ENCODE measurements at places on chromosomes 13 and 19.

DNA sequence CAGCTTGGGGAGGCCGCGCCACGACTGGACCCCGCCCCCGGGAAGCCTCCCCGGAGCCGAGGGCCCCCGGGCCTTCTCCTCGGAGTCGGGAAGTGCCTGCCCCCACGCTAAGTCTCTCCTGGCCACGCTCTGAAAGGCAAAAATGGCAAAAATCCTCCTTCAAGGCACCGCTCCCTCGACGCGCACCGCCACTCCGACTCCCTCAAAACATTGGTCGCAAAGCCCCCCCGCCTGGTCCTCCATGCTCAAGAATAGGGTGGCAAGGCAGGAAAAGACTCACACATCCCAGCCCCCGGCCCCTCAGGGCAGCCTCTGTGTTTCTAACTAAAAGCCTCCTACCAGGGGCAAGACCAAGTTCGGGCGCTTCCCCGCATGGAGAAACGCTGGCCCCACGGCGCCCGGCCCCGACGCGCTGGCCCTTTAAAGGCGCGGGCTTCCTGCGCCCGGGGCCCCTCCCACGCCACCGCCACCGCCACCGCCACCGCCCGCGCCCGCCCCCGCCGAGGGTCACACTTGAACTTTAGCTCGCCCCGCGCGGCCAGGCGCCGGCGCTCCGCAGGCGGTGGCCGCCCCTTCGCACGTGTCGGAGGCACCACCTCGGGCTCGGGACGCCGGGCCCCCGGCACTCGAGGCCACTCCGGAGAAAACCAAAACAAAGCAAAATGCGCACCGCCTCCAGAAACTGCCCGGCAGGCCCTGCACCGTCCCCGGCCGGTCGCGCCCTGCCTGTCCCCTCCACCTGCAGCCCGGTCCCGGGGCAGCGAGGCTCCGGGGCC is 1.9 kb downstream of the FOXO1 start:
- DNase-seq, result no peak

DNA sequence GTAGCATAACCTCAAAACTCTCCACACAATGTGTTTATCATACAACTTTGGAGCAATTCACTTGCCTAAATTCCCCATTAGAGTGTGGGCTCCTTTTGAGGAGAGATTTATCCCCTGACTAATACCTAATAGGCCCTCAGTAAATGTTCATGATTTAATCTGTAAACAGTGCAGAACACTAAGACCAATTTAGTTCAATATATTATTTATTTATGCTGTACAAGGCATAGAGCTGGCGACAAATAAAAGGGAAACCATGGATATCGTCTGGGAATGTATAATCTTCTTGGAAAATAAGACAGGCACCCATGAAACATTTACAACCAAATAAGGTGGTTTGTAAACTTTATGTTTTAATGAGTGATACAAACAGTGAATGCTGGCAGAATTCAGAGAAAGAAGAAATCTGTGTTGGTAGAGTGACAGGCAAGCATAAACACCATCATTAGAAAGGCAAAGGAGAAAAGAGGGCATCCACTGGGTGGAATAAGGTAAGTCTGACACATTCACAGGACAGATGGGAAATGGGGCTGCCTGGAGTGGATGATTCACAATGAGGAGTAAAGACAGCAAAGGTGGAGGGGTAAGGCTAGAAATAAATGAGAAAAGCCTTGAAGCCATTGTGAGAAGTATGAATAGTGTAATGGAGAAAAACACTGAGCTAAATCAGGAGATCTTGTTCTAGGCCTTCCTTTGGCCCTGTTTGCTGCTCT is 106.1 kb upstream of the MIR17HG start:
- DNase-seq, result no peak

DNA sequence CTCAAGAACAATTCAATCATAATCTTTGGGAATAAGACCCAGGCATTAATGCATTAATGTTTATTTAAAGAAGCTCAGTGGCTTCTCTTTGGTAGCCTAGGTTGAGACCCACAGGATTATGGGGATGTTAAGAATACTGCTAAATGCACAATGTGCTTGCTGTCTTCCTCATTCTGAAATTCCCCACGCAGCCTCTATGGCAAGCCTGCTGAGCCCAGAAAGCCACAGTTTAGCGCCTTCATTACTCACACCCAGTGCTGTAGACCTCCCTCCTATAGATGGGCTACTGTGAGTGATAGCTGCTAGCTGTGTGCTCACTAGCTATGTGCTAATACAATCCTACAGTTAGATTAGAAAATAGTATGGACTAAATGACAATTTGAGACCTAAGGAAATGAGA is 90.6 kb downstream of the TNFSF13B start:
- no peak for DNase-seq

DNA sequence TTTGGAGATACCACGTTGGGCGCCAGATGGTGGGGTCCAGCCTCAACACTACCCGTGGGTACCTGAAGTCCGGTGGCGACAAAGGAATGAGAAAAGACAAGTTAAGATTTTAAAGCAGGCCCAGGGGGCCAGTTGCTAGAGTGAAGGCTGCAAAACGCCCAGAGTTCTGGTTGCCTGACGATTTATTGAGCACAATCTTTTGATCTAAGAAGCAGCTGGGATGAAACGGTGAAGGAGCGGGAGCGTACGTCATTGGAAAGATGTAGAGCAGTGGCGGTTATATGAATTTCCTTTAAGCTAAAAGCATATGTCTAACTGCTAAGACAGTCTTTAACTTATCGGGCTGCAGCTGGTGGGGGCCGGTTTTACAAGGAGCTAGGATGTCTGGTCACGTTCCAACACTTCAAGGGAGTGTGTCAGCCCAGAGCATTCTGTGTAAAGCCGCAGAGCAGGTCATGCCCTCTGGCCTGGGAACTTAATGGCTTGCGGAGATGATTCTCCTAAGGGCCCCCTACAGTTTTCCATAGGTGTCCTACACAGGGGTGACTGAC is 28.9 kb upstream of the EVI5L start:
- no peak for DNase-seq

GRCh38 chr13:74206061-74206561 is 71.9 kb upstream of the KLF12 start:
- no peak for DNase-seq

DNA sequence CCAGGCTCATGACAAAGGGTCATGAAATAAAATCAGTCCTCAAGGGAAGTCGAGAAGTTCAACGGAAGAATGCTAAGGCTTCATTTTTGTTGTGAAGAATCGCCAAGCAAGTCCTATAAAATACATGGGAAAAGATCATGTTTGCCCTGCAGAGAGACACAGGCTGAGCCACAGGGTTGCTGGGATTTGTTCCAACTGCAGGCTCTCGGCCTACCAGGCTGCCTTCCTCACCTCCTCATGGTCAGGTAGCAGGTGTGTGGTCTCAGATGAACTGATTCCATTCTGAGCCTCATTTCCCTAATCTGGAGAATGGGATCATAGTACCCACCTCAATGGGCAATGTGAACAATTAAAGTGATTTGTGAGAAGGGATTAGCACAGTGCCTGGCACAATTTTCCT is 114.9 kb upstream of the SPATA13 start:
- DNase-seq, result no peak

- no peak for DNase-seq
Observed at GRCh38 chr13:114115191-114115671, 17.2 kb downstream of the RASA3 start.

DNA sequence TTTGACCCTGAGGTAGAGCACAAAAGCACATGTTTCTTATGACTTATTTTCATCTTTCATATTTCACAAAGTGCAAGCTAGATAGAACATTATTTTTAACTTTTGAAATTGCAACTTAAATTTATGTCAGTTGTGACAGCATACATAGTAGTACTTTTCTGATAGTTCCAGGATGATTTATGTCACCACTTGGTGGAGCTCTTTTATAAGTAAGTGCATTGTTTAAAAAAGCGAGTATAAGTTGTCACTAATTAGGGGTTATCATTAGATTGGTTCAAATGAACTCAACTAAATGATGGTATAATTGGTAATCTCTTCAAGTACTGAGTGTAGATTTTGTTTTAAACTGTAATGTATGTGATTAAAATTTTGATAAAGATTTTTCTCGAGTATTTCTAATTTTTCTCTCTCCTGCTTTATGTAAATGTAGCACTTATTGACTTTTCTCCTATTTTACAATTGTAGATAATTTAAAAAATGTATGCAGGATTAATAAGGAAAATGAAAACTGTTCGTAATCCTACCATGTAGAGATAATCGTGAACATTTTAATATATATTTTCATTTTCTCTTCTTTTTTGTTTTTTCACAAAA is 31.1 kb downstream of the RB1 start:
- peak; percentile 51 for DNase-seq

DNA sequence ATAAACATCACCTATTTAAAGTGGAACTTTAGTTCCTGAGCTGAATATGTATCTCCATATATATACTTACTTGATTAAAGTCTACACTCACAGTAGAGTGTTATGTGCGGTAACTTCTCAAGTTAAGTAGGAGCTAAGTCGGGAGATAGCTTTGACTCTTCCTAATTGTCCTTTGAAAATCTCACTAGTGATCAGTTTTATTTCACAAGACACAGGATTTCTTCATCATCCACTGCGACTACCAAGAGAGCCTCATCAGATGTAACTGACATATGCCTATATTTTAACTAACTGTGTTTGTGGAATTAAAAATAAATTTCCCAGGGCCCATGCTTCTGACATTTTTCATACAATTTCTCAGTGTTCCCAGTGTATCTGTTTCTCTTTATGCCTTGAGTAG is 1664.0 kb downstream of the EFNB2 start:
- DNase-seq, result no peak

GRCh38 chr19:43441716-43442115 is 23.7 kb downstream of the LYPD3 start:
- no peak for DNase-seq

DNA sequence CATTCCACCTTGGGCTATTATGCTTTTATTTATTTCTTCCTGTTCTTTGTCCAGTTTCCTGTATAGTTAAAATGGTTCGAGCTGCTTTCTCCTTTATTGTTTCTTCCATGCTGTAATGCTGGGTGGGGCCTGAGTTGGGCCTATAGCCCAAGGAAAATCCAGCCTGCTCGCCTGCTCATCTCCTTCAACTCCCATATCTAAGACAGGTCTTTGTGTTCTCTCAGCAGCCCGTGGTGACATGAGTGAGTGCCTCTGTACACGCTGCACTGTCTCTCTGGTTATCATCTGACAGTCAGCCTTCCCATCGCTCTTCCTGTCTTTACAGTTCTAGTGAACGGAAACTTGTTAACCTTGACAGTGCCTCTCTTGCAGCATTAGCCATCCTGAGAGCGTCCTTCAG is 221.9 kb upstream of the SLC10A2 start:
- no peak for DNase-seq

- no peak for DNase-seq
Observed at GRCh38 chr19:7769171-7769570, 6.1 kb downstream of the CLEC4M start.

- no peak for DNase-seq
Observed at GRCh38 chr13:109810761-109811510, 24.6 kb upstream of the IRS2 start.

DNA sequence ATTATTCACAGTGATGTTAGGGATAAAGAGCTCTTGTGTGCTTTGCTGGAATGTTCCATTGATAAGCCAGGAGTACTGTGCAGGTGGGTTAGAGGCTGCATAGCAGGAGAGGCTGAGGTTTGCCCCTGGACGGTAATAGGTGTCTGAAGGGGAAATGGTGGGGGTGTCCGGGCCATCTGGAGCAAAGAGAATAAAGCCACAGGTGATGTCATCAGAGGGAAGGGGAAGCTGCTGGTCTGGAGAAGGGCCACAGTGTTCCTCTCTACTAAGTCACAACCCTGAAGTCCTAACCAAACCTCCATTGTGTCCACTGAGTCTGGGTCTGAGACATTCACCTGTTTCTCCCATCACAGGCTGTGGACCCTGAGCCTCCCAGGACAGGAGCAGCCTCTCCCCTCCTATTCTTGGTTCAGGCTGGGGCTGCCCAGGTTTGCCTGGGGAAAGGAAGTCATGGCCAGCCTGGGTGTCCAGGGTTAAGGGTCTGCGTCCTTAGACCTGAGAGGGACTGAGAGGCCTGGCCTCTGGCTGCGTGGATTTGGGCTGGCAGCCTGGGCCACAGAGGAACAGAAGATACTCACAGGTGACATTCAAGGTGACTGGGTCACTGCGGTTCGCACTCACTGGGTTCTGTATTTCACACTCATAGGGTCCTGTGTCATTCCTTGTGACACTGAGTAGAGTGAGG is 6.8 kb downstream of the CEACAM1 start:
- DNase-seq, result no peak

DNA sequence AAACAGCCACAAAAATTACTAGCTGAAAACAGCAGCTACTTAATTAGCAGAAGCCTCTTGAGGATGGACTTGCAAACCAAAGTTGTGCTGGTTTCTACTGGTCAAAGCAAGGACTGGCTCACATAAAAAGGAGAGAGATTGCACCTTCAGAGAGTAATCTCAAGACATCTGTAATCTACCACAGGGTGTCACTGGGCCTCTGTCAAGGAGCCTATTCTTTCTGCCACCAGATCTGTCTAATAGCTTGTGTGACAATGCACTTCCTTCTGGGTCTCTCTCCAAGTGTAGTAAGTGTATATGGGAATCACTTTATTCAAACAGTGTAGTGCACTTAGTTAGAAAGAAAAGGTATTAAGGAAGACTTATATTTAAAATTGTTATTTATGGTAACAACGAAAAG is 24.4 kb upstream of the ZNF561 start:
- no peak for DNase-seq

DNA sequence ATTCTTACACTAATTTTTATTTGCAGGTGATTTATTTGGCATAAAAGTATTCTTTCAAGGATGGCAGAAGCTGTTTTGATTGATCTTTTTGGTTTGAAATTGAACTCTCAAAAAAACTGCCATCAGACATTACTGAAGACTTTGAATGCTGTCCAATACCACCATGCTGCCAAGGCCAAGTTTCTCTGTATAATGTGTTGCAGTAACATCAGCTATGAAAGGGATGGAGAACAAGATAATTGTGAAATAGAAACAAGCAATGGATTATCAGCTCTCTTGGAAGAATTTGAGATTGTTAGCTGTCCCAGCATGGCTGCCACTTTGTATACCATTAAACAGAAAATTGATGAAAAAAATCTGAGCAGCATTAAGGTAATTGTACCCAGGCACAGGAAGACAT is 1.2 kb downstream of the LACC1 start:
- DNase-seq, result no peak

- DNase-seq, result no peak
Observed at GRCh38 chr19:40162104-40162503, 29.1 kb upstream of the MAP3K10 start.

DNA sequence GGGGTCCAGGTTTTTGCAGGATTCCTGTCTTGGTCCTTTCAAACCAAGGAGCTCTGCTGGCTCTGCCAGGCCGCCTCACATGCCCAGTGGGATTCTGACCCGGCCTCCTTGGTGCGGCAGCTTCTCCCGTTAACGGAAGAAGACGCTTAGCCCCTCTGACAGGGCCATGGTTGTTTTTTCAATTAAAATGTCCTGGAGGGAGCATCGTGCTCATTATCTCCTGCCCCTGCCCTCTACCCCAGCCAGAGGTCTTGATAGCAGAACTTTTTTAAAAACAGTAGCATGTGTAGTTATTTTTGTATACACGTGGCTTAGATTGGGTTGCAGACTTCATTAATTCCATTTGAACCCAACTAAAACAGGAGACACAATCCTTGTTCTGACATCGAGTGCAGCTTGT is 11.5 kb upstream of the RPS15 start:
- no peak for DNase-seq

- no peak for DNase-seq
Observed at GRCh38 chr13:112702341-112702985, 12.6 kb downstream of the ATP11A start.

- no peak for DNase-seq
Observed at GRCh38 chr19:6414793-6415590, 9.6 kb downstream of the KHSRP start.

- DNase-seq, result no peak
Observed at GRCh38 chr13:97715763-97716162, 237.7 kb upstream of the IPO5 start.

- DNase-seq, result no peak
Observed at GRCh38 chr13:98582947-98583346, 6.0 kb upstream of the STK24 start.

Measured in hematopoietic multipotent progenitor cell treated with erythropoietin and hydrocortisone succinate and interleukin-3 and kit ligand, for 17 days (in vitro differentiated cells).